ENCODE measurements at places on chromosomes 2 and 18.
A peak's percentile ranks its signal among the peaks of the same experiment; 100 is the strongest.

GRCh38 chr2:155841442-155841841, 491.1 kb downstream of the NR4A2 start:
- peaks cover 3% of the 10 kb centered on the region for H3K4me1 ChIP-seq
- H3K4me3 ChIP-seq, result no peak overlapping the region
- H3K36me3 ChIP-seq, result no peaks in the 10 kb centered on the region
- no peak overlapping the region for H3K27ac ChIP-seq
- no peak for DNase-seq

DNA sequence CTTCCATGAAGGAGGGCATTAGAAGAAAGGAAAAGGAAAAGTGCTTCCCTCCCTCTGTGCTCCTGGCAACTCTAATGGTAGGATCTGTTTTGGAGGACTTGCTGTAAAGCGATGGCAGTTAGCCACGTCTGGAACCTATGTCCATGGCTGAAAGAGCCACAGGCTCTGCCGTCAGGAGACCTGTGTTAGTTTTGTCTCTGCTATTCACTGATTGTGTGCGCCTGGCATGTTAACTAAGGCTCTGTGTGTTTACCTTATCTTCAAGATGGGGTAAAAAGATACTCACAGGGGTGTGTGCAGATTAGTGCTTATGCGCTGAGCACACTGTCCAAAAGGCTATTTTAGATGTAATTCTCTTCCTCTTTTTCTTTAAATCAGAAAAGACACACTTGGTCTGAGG, 109.8 kb upstream of the LTBP1 start:
- no peak overlapping the region for H3K4me3 ChIP-seq
- no peak for DNase-seq
- H3K36me3 ChIP-seq, result no peaks in the 10 kb centered on the region
- peaks cover 5% of the 10 kb centered on the region for H3K4me1 ChIP-seq

- no peaks in the 10 kb centered on the region for H3K27me3 ChIP-seq
- H3K36me3 ChIP-seq, result no peaks in the 10 kb centered on the region
- H3K4me3 ChIP-seq, result no peak overlapping the region
- no peak overlapping the region for H3K27ac ChIP-seq
These were observed 15.8 kb downstream of the DSC1 start for GRCh38 chr18:31146809-31147208.

DNA sequence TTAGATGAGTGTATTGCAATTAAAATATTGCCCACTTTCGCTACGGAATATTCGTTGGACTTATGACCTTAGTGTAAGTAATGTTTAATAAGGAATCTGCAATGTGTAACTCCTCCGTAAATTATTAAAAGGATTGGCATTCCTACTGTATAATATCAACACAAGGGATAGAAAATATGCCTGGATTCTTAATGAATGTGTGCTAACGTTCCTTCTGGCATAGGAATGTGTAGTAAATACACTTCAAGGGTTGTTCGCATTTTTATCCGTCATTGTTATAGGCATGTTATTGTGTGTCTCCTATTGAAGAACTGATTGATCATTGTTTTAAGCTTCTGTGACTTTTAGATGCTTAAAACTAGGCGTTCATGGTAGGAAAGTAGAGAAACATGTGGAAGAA, 134.5 kb downstream of the NEDD4L start:
- no peaks in the 10 kb centered on the region for H3K27me3 ChIP-seq
- DNase-seq, result no peak
- H3K4me3 ChIP-seq, result no peak overlapping the region

GRCh38 chr2:50650403-50650810, 381.5 kb downstream of the NRXN1 start:
- H3K4me3 ChIP-seq, result no peak overlapping the region
- no peaks in the 10 kb centered on the region for H3K36me3 ChIP-seq
- DNase-seq, result no peak
- H3K27me3 ChIP-seq, result no peaks in the 10 kb centered on the region
- H3K27ac ChIP-seq, result no peak overlapping the region
- peaks cover 2% of the 10 kb centered on the region for H3K4me1 ChIP-seq

GRCh38 chr2:96485751-96486651, 19.2 kb downstream of the NEURL3 start:
- peak overlapping the region; percentile 28 for H3K4me3 ChIP-seq
- H3K36me3 ChIP-seq, result no peaks in the 10 kb centered on the region
- peak overlapping the region; percentile 3 for H3K27ac ChIP-seq
- DNase-seq, result no peak

DNA sequence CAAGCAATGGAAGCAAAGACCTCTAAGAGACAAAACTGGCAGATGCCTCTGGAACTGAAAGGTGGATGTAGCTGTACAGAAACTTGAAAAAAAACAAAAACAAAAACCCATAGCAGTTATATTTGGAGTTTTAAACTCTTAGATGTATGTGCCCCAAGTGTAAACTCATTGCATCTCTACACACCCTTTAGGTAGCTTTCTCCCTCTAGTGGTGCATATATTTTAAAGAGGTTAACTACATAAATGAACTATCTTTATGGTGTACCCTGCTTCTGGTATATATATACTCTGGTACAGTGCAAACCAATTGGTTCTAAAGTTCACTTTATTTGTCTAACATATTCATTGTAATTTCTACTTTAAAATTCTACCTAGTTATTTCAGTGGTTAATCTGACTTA, 518.2 kb downstream of the NRXN1 start:
- H3K4me3 ChIP-seq, result no peak overlapping the region
- H3K27ac ChIP-seq, result no peak overlapping the region
- no peak for DNase-seq
- H3K4me1 ChIP-seq, result no peaks in the 10 kb centered on the region
- H3K27me3 ChIP-seq, result no peaks in the 10 kb centered on the region

GRCh38 chr18:38868757-38869156, 1303.2 kb upstream of the CELF4 start:
- peaks cover 1% of the 10 kb centered on the region for H3K4me1 ChIP-seq
- H3K4me3 ChIP-seq, result no peak overlapping the region
- H3K27ac ChIP-seq, result no peak overlapping the region

DNA sequence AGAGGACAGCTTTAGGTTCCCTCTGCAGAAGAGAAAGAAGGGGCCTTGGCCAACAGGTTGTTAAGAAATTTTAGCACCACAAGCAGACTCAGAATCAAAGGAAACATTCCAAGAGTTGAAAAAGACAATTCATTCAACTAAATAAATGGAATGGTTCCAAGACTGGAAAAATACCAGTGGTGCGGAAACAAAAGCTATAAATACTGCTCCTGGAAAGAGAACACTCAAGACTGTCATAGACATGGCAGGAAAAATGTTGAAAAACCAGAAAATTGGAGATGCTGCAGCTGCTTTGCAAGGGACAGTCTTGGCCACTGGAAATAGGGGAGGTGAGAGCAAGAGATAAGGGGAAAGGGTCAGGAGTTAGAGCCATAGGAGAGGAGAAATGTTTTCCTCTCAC, 312.7 kb upstream of the CYRIA start:
- no peaks in the 10 kb centered on the region for H3K27me3 ChIP-seq
- DNase-seq, result no peak
- no peaks in the 10 kb centered on the region for H3K36me3 ChIP-seq
- no peak overlapping the region for H3K27ac ChIP-seq
- no peak overlapping the region for H3K4me3 ChIP-seq
- H3K4me1 ChIP-seq, result no peaks in the 10 kb centered on the region

DNA sequence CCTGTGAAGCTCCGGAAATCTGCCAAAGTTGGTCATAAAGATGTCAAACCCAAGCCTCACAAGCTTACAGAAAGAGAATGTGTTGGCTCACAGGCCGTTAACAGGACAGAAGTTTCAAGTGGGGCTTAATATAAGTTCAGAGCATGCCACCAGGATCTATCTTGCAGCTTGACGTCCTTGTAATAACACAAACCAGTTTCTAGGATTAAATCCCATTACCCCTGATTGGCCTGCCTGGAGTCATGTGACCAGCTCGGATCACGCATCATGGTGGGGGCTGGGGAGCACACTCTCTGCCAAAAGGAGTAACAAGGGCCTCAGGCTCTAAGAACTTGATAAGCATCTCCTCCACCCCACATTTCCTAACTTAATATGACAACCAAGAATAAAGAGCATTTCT, 38.9 kb upstream of the SCG2 start:
- H3K4me1 ChIP-seq, result no peaks in the 10 kb centered on the region
- H3K36me3 ChIP-seq, result no peaks in the 10 kb centered on the region
- no peak overlapping the region for H3K27ac ChIP-seq
- H3K4me3 ChIP-seq, result no peak overlapping the region
- peaks cover 3% of the 10 kb centered on the region for H3K27me3 ChIP-seq

GRCh38 chr2:139674577-139674976, 894.4 kb upstream of the NXPH2 start:
- H3K4me3 ChIP-seq, result no peak overlapping the region
- peaks cover 10% of the 10 kb centered on the region for H3K4me1 ChIP-seq
- no peak overlapping the region for H3K27ac ChIP-seq
- H3K36me3 ChIP-seq, result no peaks in the 10 kb centered on the region
- no peak for DNase-seq

DNA sequence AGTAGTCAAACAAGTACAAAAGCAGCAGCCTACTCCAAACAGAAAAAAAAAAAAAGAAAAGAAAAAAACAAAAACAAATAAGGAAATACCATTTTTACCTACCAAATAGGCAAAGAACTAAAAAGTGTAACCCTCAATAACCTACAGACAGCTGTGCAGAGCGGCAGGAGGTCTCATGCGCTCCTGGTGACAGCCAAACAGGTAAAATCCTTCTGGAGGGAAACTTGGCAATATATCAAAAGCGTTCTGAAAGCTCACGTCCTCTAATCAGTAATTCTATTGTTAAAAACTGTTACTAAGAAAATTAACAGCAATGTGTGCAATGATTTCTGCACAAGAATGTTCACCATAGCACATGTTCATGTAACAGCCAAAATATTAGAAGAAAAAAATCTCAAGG, 105.6 kb downstream of the AFF3 start:
- H3K27ac ChIP-seq, result no peak overlapping the region
- peaks cover 16% of the 10 kb centered on the region for H3K4me1 ChIP-seq
- H3K4me3 ChIP-seq, result no peak overlapping the region
- no peak for DNase-seq
- no peaks in the 10 kb centered on the region for H3K36me3 ChIP-seq

- H3K4me3 ChIP-seq, result peak overlapping the region; percentile 85
- no peak for DNase-seq
- H3K27me3 ChIP-seq, result peaks cover 64% of the 10 kb centered on the region
- H3K27ac ChIP-seq, result no peak overlapping the region
These were observed 3.2 kb upstream of the SP100 start for GRCh38 chr2:230412846-230413245.

DNA sequence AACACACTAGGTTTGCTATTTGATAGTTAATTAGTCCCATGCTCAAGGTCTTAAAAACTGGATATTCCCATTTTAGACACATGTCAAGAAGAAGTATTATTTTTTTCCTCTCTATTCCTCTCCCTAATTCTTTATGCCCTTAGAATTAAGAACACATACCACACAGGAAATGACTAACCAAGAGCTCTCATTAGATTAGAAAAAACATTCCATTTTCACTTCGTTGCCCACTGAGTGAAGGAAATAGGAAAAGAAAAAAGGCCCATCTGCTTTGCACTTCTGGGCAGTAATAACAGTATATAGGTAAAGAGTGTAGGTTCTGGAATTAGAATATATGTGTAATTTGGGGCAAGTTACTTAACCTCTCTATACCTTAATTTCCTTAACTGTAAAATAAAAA, 26.9 kb downstream of the ACADL start:
- DNase-seq, result no peak
- H3K27ac ChIP-seq, result no peak overlapping the region
- H3K4me1 ChIP-seq, result peaks cover 10% of the 10 kb centered on the region
- no peaks in the 10 kb centered on the region for H3K27me3 ChIP-seq

All from progenitor cell of endocrine pancreas (in vitro differentiated cells).